NCI-H2081 (cell line): ENCODE measurements at places on chromosomes 12 and 14.

GRCh38 chr14:51929166-51929565, 60.2 kb upstream of the RTRAF start:
- DNase-seq: no peak

DNA sequence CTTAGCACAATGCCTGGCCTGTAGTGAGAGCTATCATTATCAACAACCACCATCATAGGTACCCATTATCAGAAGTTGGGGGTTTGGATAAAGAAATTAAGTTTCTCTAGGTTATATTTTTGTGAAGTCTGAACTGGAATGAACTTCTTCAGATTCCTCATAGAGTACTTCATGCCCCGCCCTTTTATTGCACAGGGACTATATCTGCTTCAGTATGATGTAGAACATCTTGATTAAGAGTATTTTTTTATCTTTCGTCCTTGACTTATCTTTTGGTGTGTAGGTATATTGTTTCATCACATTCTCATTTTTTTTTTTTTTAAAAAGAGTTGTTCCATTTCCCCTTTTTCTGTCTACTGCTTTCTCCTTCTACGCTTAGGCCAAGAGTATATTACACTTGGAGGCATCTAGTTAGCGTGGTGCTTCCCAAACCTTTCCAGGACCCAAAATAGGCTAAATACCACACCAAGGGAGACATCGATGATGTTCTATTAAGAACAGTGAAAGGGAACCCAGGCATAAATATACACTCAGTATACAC, 467.5 kb downstream of the ZFP36L1 start:
- DNase-seq: no peak

GRCh38 chr12:57717131-57717530, 21.4 kb downstream of the AGAP2 start:
- DNase-seq: no peak

DNA sequence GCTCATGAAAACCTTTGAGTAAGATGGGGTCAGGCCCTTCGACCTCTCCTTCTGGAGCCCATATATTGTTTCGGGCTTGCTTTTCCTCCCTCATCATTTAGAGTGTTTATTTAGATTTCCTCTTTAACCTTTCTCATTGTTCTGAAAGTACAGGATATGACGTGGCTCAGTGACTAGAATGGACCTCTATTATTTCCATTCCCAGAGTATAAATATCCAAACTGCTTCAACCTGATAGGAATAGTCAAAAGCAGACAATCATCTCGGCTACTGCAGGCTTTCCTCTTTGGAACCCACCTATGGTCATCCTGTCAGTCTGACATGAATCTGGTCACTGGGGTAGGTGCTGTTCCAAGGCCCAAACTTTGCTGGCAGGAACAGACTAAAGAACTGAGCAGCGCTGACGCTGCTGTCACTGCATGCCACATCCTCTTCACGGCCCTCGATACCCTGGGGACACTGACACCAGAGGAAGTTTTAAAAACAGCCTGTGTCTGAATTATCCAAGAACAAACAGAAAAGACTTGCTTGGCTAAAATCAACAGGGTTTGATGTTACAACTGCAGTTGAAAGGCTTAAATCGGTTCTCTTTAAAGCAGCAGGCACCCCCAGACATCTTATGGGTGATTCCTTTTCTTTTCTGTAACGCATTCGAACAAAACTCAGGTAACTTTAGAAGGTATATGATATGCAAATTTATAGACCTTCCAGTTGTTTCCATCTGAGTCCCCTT, 5.0 kb upstream of the DDX47 start:
- peak; percentile 4 for DNase-seq

GRCh38 chr12:753611-754472, 1.5 kb downstream of the WNK1 start:
- DNase-seq: peak; percentile 51

DNA sequence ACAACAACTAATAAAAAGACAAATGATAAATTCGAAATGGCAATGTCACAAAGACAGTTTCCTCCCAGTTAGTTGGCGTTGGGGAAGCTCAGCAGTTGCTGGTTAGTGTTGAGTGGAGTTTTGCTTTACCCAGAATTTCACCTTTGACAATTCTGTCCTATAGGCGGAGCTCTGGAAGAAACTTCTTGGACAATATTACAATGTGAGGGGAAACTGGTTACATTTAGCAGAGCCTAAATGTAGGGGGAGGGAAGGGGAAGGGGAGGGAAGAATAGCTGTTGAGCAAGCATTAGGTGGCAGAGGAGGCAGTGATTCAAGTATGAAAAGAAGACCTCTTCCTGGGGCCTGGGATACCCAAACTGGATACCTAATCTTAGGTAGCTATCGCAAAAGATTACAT, 51.4 kb downstream of the BDKRB1 start:
- DNase-seq: no peak

DNA sequence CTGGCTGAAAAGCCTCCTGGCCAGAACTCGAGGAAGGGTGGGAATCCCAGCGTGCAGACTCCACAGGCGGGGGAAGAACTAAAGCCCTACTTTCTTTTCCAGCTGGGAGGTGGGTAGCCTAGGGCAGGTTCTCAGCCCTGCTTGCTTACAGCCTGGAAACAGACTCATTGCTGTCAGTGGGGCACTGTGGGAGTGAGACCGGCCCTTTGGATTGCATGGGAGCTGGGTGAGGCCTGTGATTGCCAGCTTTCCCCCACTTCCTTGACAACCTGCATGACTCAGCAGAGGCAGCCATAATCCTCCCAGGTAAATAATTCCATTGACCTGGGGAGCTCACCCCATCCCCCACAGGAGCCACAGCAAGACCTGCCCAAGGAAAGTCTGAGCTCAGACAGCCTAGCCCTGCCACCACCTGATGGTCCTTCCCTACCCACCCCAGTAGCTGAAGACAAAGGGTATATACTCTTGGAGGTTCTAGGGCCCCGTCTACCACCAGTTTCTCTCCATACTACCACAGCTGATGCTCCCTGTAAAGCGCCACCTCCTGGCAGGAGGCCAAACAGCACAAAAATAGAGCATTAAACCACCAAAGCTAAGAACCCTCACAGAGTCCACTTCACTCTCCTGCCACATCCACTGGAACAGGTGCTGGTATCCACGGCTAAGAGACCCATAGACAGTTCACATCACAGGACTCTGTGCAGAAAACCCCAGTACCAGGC, 294.1 kb downstream of the SEC23A start:
- no peak for DNase-seq
